ENCODE measurements at places on chromosomes 5 and 9.

DNA sequence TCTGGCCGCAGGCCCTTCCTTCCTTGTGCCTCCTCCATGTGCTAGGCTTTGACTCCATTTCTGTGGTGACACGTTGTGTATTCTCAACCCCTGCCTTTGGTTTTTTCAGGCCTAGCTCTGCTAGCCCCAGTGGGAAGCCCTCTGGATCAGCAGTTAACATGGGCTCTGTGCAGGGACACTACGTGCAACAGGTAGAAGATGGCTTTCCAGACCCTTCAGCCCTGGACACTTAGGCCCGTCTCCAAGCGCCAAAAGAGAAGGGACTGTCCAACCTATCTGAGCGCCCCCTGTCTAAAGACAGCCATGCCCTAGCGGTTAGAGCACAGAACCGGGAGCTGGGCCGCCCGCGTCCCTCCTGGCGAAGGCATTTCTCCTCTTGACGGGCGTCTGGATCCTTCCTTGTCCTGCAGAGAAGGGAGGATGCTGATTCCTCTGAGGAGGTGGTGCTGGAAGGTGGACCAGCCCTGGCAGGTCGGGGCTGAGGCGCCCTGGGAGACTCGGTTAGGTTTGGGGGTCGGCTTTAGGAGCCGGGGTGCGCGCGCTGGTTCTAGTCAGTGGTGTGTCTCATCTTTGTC lies 8.3 kb upstream of the POMT1 start:
- DNase-seq: no peak

DNA sequence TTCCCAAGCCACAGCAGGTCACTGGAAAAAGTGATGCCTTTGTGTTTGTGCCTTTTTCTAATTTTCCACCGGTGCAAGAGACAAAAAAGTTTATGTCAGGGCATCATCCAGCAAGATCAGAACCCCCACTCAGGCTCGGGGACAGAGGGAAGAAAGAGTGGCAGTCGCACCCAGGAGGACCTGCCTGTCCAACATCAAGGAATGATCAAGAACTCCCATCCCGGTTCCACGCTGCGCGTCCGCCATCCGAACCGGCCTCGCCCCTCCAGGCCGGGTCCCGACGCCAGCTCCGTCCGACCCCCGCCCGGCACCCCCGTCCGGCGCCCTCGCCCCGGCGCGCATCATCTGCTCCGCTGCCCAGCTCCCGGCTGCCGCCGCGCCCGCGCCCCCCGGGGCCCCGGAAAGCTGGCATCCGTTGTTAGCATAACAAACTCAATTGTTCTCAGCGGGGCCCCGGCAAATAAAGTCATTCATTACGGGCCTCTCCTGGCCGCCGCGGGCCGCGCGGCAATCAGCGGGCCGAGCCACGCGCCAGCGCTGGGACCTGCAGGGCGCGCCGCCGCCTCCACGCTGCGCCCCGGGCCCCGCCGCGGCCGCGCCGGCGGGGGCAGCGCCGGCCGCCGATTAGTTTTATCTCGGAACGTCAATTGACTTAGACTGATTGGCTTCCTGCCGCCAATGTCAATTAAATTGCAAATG lies 48.1 kb downstream of the PAX5 start:
- DNase-seq: no peak

DNA sequence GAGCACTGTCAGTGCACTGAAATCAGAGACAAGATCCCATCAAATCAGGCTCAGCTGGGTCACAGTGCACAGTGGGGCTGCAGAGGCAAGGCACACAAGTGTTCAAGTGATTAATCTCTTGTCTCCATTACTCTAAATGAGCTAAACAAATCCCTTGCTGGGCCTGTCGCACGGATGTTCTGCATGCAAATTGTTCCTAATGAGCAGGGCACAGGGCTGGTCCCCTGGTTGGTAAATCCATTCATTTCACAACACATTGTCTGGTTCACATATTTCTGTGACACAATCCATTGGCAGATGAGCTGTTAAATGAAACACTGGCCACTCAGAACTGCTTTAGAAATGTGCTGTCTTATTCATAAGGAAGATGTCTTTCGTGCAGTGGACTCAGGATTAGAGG lies 167.9 kb upstream of the BRINP1 start:
- no peak for DNase-seq

GRCh38 chr5:41787265-41787664 lies 83.0 kb downstream of the OXCT1 start:
- DNase-seq: no peak

- DNase-seq: no peak
Observed at GRCh38 chr5:102625468-102625867, 126.7 kb upstream of the SLCO6A1 start.

DNA sequence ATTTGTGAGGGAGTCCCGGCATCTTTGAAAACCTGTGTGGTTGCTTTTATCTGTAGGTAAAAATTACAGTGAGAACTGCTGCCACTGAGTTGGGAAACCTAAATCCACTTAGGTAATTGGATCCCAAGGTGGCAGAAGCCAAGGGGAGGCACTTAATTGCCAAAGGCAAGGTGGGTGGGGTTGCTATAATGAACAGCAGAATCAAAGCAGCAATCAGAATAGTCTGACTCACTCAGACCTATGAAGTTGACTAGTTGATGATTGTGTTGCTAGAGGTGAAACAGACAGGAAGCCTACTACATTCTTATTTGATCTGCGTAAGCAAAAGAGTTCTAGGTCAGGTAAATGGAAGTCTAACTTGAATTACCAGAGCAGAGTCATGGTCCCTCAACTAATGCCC lies 17.3 kb upstream of the BICD2 start:
- no peak for DNase-seq

DNA sequence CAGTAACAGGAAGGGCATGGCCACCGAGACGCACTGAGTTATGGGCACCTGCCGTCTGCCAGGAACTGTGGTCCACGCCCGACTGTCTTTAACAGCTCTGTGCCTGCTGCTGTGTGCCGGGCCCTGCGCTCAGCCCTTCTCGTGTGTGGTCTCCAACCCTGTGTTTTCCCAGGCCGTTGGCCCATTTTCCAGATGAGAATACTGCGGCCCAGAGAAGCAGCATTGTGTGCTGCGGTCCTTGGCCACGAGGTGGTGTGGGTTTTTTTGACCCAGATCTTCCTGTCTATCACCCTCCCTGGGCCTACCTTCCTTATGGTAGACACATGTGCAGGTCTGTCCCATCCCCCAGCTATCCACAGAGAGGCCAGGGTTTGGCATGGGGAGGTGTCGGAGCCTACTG lies 47.0 kb downstream of the RXRA start:
- no peak for DNase-seq

DNA sequence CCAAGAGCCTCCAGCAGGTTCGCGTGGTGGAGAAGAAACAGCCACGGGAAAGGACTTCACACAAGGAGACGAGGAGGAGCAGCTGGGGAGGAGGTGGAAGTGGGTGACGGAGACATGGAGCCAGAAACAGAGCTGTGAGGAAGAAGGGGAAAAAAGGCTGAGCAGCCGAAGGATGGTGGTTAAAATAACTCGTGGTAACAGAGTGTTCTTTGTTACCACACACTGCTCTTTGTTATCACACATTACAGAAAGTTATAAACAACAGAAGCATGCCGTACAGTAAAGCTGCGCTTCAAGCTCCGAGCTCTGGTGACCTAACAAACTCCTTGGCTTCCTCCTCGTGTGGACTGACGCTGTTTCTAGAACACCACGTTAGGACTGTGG lies 215.4 kb downstream of the GLIS3 start:
- no peak for DNase-seq

DNA sequence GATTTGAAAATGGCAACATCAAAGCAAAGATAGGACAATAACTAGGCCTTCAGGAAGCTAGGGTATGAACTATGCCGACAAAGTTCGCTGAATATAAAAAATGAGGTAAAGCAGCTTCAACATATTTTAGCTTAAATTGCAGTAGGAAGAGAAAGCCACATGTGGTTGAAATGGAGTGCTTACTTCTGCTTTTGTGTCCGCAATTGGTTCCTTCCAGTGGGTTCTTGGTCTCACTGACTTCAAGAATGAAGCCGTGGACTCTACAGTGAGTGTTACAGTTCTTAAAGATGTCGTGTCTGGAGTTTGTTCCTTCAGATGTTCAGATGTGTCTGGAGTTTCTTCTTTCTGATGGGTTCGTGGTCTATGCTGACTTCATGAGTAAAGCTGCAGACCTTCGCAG lies 95.2 kb downstream of the APTX start:
- no peak for DNase-seq

DNA sequence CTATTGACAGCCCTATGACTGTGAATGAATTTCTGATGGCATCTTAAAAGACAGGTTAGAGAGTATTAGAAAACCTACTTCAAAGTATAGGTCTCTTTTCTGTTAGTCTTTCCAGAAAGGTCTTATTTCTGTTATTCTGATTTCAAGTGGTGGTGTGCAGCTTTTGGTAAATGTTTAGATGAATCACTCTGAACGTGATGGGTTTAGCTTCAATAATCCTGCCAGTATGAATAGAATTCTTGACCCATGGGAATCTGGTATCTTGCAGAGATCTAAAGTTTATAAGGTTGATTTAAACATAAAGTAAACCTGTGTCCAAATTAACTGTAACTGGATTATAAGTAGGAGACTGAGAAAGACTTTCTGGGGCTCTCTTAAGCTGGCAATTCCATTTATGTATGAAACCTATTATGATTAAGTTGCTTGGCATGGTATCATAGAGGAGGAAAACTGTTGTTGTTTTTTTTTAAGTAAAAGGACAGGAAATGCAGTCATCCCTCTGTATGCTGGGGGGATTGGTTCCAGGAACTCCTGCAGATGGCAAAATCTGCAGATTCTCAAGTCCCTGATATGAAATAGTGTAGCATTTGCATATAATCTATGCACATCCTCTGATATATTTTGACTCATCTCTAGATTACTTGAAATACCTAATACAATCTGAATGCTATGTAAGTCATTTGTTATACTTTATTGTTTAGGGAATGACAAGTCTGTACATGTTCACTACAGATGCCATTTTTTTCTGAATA lies 77.0 kb upstream of the ADAMTS19 start:
- no peak for DNase-seq

DNA sequence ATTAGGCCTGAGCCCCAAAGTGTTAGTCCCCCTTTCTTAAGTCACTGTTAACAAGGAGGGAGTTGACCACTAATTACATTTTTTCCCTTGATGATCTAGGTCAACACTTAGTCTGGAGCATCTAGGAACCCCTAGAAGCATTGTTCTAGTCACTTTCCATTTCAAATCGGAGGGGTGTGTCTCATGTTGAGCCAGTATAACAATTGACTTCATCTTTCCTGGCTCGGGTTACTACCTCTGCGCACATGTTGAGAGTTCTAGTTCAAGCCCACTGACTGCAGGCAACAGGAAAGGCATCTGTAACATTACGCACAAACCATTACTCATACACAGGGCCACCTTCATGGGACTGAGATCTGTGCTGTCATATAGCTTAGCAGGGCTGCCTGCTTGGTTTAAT lies 164.9 kb downstream of the NTRK2 start:
- DNase-seq: no peak

DNA sequence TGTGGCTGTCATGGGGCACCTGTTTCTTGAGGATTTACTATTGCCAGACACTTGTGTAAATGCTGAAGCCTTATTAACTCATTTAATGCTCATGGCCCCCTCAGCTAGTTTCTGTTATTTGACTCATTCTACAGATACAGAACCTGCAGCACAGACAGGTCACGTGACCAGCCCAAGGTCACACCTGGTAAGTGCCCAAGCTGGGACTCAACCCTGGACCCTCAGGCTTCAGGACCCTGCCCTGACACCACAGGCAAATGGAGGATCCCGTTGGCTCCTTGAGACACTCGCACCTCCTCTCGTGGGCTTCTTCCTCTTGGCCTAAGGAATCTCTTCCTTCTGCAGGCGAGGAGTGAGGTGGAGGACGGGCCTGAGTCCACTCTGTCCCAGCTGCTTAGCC lies 10.6 kb upstream of the NEURL1B start:
- DNase-seq: no peak

DNA sequence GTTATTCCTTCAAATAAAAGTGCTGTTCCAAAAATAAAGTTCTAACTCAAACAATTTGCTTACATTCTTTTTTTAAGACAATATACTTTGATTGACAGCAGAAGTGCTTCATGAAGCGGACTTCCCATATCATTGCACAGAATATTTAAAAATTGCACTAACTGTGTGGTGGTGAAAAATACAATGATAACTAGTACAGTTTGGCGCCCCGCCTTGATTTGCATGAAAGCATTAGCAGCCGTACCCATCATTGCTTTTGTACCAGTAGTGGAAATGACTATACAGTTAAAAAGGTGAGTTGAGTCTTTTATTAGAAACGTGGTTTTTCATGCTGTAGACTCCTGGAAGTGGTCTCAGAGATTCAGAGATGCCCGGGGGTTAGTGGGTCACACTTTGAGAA lies 69.5 kb upstream of the MAP3K1 start:
- DNase-seq: no peak

- DNase-seq: no peak
Observed at GRCh38 chr9:13556656-13557055, 277.2 kb upstream of the MPDZ start.

DNA sequence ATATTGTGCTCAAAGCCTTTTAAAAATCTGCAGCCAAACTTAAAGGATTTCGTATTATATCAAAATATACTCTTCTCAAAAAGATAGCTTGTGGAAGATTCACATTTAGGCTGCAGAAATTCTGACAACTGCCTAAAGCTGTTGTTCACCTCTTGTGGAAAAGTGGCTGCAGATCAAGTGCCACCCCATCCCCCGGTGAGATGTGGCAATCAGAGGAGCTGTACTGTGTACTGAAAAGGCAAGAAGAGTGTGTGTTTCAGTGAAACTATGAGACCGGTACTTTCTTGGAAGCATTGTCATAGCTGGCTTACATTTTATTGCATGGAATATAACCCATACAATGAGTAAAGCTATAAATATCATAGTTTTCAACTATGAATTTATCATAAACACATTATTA lies 64.3 kb downstream of the CDH18 start:
- no peak for DNase-seq

- no peak for DNase-seq
Observed at GRCh38 chr9:86407022-86407421, 52.8 kb upstream of the TUT7 start.

DNA sequence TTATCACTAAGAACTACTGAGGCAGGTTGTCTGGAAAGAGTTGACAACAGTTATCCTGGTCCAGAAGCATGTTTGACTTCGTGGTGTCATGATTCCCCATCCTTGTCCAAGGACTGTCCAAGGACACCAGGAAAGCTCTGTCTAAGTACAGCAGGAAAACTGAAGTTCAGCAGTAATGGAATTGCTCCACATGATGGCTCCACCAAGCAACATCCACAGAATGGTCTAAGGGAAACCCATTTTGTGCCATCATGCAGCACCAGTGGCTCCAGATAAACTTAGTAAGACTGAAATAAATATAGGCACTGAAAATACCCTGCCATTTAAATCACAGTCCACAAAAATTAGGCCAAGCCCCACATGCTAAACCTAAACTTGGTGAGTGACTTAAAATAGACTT lies 192.8 kb downstream of the CDH18 start:
- DNase-seq: no peak

GRCh38 chr5:69035665-69036064 lies 58.1 kb upstream of the SLC30A5 start:
- no peak for DNase-seq

DNA sequence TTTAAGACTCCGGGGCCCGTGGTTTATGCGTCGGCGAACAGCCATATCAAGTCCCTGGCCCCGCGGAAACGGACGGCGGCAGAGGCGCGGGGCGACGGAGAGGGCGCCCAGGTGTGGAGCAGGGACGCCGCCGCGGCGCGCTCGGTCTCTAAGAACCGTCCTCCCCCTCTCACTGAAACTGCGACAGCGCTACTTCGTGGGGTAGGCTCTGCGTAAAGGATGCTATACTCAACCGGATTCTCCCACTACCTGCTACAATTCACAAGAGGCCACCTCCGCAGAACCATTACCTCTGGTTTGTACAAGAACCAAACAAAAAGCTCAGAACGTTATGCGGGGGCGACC lies 404 bp downstream of the MRNIP start:
- DNase-seq: peak; percentile 10

All from stimulated activated CD8-positive, alpha-beta memory T cell treated with anti-CD3 and anti-CD28 coated beads, Interleukin-4, amount 100 ng/mL, for 1 hour (primary cell).